ENCODE measurements at places on chromosomes 7 and 10.
A peak's percentile ranks its signal among the peaks of the same experiment; 100 is the strongest.

GRCh38 chr7:138063400-138063799, 12.9 kb upstream of the AKR1D1 start:
- no peak for DNase-seq

- no peak for DNase-seq
Measured at GRCh38 chr10:14241196-14241595, 89.5 kb downstream of the FRMD4A start.

DNA sequence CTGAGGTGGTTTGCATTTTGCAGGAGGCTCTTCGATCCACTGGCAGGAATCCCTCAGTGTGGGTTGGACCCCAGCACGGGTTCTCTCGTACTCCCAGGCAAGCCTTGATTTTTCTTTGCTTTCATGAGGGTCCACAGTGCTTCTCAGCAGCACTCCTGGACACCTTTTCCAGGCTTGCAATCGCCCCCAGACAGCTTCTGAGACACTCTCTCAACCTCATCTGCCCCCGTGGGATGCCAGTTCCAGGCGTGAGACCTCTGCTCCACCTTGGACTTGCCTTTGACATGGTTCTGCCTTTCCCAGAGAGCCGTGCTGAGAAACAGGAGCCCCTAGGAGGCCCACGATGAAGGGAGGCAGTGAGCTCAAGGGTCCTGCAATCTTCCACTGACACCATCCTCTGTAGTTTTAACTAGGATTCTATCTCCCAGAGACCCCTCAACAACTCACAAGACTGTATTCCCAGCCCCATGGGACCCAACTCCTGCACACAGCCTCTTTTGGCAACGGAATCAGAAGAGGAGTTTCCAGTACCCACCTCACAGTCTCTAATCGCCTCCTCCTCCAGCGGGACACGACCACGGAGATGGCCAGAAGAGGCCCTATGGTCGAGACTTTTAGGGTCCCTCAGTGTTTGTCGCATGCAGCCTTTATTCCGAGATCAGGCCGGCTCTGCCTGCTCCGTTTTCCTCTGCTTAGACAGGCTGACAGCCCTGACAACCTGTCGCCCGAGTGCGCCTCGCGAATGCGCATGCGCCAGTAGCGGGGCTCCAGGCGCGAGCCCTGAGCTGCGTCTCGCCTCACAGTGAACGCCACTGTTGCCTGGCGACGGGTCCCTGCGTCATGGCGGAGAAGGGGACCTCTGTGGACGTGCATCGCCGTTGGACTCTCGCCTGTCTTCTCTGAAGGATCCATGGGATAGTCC, 26.0 kb upstream of the ZNF273 start:
- DNase-seq, result peak; percentile 56

- DNase-seq, result no peak
Measured at GRCh38 chr7:116981939-116982338, 28.6 kb downstream of the ST7 start.

- no peak for DNase-seq
Measured at GRCh38 chr7:149225106-149225505, 14.3 kb upstream of the ZNF212 start.

DNA sequence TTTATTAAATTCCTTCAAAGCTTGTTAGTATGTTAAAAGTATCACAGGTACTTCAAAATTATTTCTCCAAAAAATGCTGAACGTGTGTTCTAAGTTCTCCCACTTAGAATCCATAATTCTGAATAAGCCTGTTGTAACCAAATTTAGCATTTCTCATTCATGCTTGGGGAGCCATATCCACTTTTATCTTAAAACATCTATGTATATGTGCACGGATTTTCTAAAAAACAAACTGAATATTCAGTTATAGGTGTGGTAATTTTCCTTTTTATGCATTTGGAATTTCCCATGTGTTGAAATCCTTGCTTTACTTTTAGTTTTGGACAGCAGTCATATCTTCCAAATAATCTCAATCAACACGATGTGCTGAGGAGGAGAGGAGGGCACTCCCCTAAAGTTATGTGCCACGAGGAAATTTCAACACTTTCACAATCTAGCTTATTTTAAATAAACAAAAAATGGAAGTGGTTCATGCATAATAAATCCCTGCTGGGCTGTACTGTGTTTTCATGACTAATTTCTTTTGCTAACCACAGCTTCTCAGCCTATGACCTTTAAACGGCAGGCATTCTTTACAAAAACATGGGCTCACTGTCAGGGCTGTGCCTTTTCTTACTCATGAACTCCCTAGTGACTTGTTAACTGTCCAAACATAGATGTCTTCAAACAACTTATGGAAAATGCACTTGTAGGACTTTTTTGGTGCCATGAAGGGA, 380.3 kb upstream of the SEMA3C start:
- no peak for DNase-seq

DNA sequence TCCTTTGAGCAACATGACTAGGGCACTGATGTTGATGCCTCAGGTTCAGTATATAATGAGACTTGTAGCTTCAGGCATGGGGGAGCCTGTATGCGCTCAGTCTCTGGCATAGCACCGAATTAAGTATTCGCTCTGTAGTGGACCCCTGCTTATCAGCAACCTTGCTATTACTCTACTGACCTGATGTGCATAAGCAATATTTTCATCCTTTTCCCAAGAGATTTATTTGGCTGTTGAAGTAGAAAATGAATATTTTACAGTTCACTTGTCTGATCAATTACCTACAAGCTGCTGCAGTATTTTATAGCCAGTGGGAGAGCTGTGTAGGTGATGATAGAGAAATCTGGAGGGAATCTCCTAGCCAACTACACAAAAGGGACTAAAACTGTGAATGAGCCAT, 781.6 kb upstream of the PHF14 start:
- no peak for DNase-seq

GRCh38 chr10:123145542-123146012, 2.4 kb upstream of the HMX2 start:
- no peak for DNase-seq

- no peak for DNase-seq
Measured at GRCh38 chr10:72424561-72424960, 69.8 kb upstream of the DNAJB12 start.

DNA sequence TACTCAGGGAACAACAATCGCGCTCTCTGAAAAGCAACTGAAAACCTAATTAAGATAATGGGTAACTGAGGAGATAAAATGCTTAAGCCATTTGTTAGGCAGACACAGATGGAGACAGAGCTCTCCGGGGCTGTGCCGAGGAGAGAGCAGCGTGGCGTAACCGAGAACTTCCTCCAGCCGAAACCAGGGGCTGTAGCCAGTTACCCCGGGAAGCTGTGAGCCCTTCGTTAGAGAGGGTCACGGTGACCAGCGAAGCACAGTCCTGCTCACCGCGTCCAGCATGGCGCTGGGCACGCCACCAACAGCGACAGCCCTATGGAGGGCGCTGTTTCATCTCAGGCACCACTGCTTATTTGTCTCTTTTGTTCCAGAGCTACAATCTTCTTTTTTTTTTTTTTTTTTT, 16.1 kb downstream of the PAPOLB start:
- no peak for DNase-seq

GRCh38 chr10:79149662-79150443, 81.1 kb downstream of the ZMIZ1 start:
- DNase-seq, result peak; percentile 16

DNA sequence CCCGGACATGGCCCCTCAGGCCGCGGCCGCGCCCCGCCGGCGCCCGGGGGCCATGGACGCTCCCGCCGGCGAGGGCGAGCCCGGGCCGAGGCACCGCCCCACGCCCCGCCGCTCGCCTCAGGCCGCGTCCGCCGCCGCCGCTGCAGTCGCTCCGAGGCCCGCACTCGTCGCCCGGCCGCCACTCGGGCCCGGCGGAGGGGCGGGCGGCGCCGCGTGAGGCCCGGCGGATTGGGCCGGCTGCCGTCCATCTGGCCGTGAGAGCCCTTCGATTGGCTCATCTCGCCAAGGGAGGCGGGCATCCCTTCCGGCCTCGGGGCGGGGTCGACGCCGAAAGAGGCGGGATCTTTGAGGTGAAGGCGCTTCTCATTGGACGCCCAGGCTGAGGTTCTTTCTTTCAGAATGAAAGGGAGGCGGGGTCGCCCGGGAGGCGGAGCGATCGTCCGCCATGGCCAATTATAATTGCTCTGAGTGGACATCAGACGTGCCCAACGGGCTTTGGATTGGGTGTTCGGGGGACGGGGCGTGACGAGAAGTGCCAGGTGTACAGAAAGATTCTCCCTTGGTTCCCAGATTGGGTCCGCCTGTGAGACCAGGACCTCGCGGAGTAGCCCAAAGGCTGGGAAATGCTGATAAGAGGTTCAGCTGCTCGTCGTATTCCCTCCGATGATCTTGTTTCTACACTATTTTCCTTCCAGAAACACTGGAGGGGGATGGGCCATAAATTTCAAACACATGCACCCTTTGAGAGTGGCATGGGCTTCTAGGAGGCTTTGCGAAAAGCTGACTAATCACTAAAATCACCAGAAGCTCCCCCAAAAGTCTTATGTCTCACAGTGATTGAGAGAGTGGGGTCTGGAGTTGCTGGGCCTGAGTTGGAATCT, at the start of gene GNA12:
Gene GNA12 (minus strand): TSS at position 156 of the 881 bp plus-strand sequence. CDS start 147 bp downstream, at position 9.
- peak; percentile 97 for DNase-seq

DNA sequence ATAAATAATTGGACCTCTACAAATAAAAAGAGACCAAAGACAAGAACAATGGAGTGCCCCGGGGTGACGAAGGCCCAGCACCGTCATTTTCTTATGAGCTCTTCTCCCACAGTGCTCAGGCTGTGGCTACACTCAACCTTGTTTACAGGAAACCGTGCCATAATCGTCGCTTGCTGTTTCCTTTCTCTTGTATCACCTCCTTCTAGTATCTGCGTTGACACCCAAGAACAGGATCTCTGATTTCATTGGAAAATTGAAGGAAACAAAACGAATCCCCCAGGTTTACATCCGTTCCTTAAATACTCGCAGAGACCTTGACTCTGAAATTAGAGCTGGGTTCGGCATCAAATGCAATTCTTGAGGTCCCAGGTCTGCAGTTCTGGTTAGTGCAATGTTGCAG, 1.7 kb upstream of the IGFBP3 start:
- DNase-seq, result no peak

DNA sequence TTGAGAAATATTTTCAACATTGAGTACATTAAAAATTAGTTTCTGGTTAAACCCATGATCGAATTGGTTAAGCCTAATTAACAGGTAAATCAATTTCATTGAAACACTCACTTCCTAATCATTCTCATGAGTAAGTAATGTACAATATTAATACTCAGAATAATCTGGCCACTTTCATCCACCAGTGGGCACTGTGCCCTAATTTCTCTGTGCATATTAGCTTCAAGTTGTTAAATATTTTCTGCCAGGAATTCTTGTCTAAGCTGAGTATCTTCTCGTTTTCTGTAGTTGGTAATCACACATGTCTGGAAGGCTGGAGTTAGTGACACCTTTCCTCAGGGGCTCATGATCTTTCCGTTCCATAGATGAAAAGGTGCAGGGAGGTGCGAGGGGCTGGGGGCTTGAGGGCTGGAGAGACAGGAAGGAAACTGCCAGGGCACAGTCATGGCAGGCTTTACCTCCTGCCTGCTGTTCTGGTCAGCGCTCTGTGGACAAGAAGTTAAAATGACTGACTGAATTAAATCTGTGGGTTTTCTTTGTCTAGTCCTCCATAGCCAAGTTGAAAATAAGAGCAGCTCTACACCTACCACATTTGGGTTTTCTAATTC, 71.9 kb downstream of the WIPF3 start:
- DNase-seq, result no peak

DNA sequence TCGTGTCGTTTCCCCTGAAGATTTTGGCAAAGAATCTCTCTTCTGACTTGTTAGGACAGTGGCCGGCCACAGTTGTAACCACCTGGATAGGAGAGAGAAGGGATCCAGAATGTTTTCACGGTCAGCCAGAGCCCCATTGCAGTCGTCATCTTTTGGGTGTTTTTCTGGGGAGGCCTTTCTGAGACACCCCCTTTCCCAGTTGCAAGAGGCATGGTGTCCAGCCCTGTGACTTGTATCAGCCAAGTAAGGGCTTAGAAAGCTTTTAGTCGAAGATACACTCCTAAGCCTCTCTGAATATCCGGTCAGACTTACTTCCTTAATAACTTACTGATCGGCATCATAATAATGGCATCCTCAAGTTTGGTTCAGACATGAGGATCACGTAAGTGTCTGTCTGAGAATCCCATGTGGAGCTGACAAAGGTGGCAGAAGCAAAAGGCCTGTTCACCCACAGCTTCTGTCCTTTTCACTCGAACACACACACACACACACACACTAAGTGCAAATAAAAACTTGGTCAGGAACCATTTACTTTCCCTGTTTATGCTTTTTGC, 435.7 kb upstream of the GALNT17 start:
- no peak for DNase-seq

DNA sequence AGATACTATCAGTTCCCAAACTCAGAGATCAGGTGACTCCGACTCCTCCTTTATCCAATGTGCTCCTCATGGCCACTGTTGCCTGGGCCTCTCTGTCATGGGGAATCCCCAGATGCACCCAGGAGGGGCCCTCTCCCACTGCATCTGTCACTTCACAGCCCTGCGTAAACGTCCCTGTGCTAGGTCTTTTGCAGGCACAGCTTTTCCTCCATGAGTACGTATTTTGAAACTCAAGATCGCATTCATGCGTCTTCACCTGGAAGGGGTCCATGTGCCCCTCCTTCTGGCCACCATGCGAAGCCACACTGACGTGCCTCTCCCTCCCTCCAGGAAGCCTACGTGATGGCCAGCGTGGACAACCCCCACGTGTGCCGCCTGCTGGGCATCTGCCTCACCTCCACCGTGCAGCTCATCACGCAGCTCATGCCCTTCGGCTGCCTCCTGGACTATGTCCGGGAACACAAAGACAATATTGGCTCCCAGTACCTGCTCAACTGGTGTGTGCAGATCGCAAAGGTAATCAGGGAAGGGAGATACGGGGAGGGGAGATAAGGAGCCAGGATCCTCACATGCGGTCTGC, 162.2 kb downstream of the EGFR start:
- no peak for DNase-seq
